Mammary epithelial cell (primary cell): ENCODE measurements at places on chromosomes 6 and 20. TPM values are rescaled to one million over a fixed set of nuclear protein-coding genes. Genes with fewer than 3 reads are reported as not detected.

GRCh38 chr6:13486679-13487121 is 700 bp downstream of the GFOD1 start:
- peak; percentile 64 for DNase-seq

Gene MAS1
- not detected for total RNA-seq

GRCh38 chr6:94372229-94372628 is 952.9 kb upstream of the EPHA7 start:
- no peak for DNase-seq

DNA sequence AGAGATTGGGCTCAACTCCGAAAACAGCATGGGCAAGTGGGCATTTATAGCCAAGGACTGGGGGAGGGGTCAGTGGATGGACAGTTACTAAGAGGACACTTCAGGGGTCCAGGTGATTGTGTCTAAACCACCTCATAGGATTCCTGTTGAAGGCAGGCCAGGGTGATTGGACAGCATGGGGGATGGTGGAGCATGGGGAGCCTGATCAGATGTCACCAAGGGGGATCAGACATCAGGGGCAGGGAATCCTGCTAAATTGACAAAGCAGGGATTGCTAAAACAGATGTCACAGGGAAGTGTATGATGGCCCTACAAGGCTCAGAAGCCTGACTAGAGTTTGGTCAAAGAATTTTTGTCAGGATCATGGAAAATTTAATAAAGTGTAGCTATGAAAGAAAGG is 2.4 kb upstream of the PYGB start:
- DNase-seq: no peak

Gene CRIP3
- 0.50 TPM for total RNA-seq

Gene ZSCAN23
- 3.6 and 4.2 TPM in 2 replicates for total RNA-seq

- no peak for DNase-seq
Measured at GRCh38 chr20:4147319-4147718, 132.0 kb upstream of the RNF24 start.

DNA sequence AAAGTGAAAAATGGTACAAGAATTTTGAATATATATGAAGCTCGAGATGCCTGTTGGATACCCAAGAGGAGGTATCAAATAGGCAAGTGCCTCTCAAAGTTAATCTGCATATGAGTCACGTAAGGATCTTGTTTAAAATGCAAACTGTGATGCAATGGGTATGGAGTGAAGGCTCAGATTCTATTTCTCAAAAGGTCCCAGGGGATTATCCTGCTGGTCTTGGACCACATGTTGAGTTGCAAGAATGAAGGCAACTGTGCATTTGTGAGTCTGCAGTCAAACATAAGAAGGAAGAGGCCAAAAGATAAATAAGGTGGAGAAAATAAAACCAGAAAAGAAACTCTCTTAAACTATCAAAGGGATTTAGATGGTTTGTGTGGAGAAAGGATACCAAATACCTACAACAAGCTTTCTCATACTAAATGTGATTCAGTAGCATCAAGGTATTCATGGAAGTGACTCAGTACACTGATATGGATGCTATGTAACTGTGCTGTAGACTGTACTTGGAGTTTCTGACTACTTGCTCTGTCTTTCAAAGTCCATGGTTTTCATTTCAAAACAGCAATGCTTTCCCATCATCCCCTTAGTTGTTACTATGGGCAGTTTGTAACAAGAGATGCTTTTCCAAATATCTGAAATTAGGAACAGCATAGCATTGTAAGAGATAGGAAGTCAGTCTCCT is 106.3 kb downstream of the GFRAL start:
- DNase-seq: peak; percentile 45

- peak; percentile 44 for DNase-seq
Measured at GRCh38 chr6:149209871-149210775, 107.4 kb upstream of the TAB2 start.

DNA sequence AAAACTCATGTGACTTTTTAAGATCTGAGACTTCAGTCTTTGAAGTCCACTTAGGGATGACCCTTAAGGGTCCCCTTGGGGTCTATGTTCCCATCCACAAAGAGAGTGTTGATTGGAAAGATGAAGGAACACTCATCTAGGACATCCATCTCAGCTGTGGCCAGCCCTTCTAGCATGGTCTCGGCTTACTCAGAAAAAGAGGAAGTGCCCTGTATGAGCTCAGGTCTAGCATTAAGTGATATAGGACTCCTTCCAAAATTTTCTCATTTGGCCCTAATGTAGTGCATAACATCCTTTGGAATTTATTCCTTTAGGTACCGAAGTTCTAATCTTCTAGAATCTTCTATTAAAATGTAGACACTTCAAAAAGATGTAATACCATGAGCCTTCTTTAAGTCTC is 77.4 kb downstream of the NDUFAF5 start:
- no peak for DNase-seq

Gene MEP1A
- total RNA-seq: 0.14 and 0.19 TPM in 2 replicates

GRCh38 chr6:116714296-116714695 is 33.3 kb downstream of the KPNA5 start:
- DNase-seq: no peak

- no peak for DNase-seq
Measured at GRCh38 chr20:1935696-1936366, 40.6 kb downstream of the SIRPA start.

DNA sequence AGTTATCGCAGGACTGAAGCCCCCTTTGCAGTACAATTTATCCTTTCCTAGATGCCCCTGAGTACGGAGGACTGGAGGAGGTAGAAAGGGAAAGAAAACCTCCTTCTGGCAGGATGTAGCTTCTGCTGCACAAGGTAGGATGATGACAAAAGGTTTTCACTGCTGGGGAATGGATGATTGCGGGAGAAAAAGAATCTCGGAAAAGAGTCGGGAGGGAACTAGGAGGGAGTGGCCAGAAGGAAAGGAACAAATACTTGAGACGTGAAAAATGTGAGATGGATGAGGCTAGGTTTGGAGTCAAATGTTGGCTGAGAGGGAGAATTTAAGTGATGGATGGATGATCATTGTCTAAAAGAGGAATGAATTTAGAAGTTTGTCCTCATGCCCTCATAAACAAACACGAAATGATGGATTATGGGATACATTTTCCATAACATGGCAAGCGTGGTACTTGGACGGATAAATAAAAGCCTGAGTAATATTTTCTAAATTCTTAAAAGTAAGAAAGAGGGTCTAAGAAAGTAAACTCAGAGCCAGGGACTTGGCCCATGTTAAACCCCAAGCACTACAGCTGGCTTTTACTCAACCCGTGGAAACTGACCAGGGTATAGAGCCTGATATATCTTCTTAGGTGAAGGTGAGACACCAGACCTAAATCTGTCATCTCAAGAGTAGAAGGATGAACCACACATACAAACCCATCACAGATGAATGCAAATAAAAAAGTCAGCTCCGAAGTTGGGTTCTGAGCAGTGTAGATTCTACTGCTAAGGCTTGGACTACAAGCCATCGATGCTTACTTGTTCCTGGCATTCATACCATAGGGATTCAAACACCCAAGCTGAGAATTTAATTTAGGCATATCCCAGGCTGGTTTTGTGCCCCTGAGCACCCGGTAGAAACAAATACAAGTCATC is 72.4 kb downstream of the HFE start:
- DNase-seq: peak; percentile 63

DNA sequence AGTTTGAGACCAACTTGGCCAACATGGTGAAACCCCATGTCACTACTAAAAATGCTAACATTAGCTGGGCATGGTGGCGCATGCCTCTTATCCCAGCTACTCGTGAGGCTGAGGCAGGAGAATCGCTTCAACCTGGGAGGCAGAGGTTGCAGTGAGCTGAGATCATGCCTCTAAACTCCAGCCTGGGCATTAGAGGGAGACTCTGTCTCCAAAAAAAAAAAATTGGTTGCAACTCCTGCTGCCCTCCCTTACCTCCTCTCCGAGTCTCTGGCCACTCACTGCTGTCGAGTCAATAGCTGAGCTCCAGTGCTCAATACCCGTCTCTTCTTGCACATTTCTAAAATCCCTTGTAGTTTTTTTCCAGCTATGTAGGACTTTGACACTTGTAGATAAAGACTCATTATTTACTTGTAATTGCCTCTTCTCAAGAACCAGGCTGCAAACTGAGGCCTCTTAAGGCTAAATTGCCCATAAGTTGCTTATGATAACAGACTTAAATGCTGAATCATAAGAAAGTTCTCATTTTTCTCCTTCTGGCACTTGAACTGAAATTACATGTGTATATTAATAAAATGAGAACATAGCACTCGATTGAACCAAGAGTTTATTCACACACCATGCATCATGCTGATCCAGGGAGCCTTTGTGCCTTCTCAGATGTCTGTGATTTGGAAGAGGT is 13.8 kb downstream of the HECA start:
- DNase-seq: no peak

Gene FAM217A
- not detected for total RNA-seq

GRCh38 chr6:91141346-91141745 is 554.5 kb upstream of the MAP3K7 start:
- no peak for DNase-seq

Gene PPP1R16B
- under 0.01 TPM for total RNA-seq

DNA sequence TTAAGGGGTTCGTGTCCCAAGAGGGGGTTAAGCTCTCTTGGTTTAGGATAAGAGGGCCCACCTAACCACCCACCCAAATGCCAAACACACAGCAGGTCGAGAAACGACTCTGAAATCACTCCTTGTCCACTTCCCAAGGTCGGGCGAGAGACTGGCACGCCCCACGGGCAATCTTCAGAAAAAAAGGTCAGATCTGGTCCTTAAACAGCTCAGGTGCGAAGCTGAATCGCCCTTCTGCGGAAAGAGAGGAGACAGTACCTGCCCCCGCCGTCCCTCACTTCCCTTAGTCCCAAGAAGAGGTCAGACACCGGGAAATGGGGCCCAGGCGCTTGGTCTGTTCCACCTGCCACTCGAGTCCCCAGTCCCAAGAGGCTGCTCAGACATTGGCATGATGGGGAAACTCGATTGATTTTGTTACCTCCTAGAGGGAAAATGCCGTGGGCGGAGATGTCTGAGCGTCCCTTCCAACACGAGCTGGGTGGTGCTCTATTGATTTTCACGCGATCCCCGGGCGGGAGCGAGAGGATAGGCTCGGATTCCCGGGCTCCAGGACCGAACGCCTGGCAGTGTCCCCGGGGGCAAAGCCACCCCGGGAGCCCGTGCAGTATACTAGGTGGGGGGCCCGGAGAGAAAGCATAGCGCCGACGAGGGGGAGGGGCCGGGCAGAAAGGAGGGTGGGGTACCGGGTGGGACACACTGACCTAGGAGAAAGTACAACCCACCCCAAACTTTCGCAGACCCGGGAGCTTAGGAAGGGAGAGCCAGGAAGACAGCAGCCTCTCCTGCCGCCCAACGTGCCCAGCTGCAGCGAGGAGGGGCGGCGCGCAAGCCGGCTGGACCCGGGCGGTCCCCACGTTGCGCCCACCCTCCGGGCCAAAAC is 1.1 kb upstream of the SAMD5 start:
- peak; percentile 23 for DNase-seq

Gene STMND1
- total RNA-seq: not detected

DNA sequence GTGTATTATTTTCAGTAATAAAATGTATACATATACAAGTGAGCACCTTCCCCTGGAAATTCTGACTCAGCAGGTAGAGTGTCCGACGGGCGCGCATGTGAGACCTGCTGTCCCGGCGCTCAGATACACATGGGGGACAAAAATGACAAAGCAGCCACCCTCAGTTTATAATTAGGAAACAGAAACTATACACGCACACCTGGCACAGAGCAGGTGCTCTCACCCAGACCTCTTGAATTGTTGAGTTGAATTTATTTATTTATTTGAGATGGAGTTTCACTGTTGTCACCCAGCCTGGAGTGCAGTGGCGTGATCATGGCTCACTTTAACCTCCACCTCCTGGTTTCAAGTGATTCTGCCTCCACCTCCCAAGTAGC is 180.4 kb downstream of the ZDHHC14 start:
- no peak for DNase-seq

DNA sequence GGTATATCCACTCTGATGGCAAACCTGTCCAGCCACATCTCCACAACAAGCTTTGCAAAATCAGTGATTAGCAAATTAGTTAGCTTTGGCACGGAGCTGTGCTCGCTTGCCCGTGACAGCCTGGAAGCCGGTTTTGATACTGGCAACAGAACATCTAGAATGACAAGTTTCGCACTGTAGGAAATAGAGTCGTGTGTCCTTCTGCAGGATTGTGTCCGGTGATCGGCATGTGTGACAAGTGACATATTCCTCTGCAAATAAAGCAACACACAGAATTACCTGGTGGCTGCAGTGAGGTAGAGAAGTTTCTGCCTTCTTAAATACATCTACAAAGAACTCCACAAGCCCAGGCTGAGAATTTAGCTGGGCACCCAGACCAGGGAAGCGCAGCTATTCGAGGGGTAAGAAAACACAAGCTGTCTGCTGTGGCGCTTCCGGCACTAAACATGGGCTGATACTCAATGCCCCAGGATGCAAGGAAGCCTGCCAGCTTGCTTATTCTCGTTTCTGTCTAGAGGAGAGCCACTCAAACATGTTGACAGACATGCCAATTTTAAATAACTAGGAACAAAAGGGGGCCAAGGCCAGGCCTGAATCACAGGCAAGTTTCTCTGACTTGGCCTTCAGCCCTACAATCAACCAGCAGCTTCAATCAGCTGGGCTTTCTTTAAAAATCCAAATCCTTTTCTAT is 22.2 kb downstream of the EIF2S2 start:
- no peak for DNase-seq

Gene NFATC2
- not detected in 2 replicates for total RNA-seq

DNA sequence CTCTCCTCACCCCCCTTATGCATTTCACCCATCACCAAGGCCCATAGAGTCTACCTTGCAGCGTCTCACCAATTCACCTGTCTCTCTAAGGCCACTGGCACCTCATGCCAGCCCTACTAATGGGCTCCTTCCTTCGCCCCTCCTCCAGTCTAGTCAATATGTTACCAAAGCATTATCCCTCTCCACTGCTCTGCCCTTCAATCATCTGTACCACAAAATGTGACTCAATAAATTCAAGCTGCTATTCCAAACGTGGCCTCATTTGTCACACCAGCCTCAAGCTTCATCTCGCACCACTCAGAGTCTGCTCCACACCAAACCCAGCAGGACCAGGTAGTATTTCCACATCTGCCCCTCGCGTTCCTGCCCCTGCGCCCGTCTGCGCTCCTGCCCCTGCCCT is 21.8 kb upstream of the RPS6KA2 start:
- no peak for DNase-seq

Gene GATA5
- total RNA-seq: not detected

DNA sequence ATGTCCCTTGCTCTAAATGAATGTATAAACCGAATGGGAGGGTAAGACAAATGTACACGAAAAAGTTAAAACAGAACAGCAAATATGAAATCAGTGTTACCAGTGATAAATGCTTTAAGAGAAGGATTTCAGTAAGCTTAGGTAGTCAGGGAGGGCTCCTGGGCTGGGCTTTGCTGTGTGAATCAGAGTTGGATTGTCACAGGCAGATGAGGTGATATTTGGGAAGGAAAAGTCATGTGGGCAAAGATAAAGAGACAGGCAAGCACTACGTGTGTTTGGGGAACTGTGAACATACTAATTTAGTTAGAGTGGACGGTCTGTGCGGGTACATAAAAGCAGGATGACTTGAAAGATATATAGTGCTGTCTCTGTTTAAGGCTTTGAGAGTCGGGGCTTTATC is 114.8 kb downstream of the CRYBG1 start:
- no peak for DNase-seq
